ENCODE measurements at places on chromosomes 16 and 17.
A peak's percentile ranks its signal among the peaks of the same experiment; 100 is the strongest.

- DNase-seq: no peak
Measured at GRCh38 chr17:78803186-78803845, 21.2 kb upstream of the CYTH1 start.

DNA sequence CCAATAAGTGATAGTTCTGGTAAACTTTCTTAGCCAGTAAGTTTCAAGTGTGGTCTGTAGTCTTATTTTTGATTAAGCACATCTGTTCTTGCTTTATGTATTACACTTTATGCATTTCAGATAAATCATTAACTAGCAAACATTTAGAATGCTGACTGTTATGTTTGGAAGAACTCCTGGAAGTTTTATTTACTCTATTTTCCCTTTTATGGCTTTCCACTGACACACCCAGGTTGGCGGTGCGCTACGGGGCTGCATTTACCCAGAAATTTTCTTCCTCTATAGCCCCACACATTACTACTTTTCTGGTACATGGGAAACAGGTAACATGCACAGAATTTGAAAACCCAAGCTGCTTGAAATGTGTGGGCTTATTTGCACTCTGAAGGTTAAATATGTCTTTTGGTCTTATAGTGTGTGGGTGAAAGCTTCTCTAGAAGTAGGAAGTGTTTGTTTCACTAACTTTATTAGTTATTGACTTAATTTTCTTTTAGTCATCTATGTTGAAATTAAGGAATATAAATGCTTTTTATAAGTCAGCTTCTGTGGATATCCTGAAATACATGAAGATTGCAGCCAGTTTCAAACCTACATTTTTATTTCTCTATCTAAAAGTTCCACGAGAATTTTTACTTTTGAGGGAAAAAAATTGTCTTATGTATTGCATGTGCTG lies 203.7 kb downstream of the PHKB start:
- no peak for DNase-seq

DNA sequence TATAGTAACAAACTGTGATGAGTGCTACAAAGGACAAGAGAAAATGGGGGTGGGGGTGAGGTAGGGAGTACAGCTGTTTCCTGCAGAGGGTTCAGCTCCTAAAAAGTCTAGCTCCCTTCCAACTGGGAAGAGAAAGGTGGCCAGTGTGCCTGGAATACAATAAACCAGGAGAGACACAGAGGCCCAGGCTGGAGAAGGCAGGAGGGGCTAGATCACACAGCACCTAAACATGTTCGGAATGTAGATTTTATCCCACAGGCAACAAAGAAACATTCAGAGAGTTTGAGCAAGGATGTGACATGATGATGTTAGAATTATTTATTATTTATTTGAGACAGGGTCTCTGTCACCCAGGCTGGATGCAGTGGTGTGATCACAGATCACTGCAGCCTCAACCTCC lies 10.2 kb downstream of the TEX2 start:
- DNase-seq: no peak

DNA sequence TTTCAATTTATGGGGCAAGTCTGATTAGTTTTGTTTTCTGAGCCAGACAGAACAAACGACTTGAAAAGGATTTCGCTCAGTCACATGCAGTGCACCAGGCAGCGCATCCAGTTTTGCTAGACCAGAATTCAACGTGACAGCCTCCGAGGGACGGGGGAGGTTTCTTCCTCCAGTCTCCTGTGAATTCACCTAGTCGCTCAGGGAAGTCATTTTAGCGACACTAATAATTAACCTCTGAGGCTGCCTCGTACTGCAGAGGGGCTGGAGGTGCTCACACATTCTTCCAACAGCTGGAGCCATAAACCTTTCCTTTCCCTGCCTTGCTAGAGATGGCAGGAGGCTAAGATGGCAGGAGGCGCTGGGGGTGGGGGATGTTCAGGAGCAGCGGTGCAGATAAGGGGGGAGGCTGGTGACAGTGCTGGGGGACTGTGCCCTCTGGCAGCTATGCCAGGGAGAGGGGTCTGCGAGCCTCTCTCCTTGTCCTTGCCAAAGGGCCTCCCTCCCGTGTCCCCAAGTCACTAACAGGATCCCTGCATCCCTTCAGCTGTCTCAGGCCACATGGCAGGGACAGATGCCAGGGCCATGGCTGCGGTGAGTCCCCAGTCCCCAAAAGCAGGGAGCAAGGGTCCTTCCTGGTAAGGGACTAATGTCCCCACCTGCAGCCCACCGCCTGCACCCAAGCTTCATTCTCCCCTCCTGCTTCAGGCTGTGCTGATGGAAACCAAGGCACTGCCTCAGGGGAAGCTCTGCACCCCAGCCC lies 24.0 kb downstream of the MXRA7 start:
- no peak for DNase-seq

DNA sequence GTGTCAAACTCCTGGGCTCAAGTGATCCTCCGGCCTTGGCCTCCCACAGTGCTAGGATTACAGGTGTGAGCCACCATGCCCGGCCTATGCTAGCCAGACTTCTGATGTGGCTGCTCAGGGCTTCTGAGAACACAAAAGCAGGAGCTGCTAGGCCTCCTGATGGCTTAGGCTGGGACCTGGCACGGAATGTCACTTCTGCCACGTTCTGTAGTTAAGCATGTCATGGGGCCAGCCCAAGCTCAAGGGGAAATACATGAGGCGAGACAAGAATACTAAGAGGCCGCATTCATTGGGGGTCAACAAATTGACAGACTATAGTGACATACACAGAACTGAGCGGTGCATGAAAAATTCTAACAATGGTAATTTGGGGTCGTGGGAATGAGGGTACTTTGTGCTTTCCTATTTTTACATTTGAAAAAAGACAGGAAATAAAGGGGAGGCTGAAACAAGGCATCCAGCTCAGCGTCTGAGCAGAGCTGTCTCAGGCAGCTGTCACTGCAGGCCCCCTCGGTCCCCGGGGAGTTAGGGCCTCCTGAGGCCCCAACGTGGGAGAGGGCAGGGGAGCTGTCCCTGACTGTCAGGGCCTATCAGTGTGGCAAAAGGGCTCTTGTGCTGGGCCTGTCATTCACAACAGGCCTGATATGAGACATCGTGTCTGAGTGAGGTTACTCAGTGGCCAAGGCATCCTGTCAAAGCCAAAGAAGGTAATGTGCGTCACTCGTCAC lies 26.4 kb downstream of the CFAP20 start:
- DNase-seq: no peak

DNA sequence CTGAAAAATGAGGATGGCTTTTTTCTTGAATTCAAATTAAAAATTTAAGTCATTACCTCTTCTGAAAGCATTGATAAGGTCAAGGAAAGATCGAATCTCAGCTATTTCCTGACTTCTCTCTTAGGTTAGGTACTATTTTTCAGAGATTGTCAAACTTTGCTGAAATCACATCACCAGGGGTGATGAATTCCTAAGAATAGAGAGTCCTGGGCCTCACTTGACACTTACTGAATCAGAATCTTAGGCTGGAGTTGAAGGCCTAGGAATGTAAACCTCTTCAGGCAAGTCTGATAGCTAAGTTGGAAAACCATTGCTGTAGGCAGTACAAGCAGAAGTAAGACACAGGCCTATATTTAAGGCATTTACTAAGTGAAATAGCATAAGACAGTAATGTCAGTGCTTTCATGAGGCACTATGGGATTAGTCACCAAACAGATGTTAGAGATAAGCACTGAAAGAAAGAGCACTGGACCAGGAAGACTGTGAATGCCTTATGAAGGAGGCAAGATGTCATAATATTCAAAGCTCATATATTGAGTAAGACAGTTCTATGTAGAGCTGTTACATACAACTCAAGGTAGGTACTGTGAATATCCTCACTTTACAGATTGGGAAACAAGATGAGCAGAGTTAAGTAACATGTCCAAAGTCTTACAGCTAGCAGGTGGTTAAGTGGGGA lies 21.5 kb downstream of the DCAF7 start:
- no peak for DNase-seq

DNA sequence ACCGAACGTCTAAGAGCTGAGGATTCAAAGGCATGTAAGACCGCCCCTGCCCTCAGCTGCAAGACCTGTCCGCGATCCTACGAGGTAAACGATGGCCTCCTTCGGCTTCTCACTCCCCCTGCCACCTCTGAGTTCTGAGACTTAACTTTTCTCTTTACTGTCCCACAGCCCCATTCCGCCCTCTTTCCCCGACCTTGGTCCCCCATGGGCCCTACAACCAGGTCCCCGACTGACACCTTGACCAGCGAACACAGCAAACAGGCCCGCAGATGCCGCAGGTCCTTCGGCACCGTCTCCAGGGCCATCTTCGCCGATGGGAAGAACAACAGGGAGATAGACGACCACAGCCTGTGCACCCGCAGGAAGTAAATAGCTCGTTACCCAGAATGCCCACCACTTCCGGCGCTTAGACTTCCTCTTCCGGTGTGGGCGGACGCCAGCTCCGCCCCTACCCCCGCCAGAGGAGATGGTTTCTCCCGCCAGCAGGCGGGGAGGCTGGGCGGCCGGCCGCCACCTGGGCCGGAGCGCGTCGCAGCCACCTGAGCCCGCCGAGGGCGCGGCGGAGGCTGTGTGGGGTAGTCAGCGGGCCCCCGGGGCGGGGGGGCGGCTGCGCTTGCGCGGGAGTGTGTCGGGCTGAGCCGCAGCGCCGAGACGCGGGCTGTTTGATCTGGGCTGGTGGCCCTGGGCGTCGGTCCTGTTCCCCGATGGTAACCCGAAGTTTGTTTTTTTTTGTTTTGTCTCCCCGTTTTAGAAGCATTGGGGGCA lies at the start of gene SUPT4H1:
TSS of gene SUPT4H1 (minus strand) at position 371 of the 765 bp plus-strand sequence. CDS start at position 305, 66 bp downstream.
- peak; percentile 84 for DNase-seq

DNA sequence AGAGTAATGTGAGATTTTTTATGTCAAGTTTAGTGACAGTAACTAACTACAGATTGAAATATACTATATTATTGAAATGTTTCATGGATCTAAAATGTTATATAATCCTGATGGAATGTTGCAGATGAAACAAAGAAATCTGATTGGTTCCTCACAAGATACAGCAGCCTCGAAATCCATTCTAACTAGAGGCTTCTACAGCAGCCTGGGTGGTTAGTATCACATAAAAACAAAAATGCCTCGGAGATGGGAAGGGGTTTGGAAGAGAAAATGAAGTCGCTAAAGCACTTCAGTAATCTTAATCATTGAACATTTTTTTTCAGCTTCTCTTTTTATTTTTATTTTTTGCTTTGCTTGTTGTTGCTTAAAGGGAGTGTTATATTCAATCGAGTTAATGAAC lies 75.2 kb downstream of the TANC2 start:
- no peak for DNase-seq

DNA sequence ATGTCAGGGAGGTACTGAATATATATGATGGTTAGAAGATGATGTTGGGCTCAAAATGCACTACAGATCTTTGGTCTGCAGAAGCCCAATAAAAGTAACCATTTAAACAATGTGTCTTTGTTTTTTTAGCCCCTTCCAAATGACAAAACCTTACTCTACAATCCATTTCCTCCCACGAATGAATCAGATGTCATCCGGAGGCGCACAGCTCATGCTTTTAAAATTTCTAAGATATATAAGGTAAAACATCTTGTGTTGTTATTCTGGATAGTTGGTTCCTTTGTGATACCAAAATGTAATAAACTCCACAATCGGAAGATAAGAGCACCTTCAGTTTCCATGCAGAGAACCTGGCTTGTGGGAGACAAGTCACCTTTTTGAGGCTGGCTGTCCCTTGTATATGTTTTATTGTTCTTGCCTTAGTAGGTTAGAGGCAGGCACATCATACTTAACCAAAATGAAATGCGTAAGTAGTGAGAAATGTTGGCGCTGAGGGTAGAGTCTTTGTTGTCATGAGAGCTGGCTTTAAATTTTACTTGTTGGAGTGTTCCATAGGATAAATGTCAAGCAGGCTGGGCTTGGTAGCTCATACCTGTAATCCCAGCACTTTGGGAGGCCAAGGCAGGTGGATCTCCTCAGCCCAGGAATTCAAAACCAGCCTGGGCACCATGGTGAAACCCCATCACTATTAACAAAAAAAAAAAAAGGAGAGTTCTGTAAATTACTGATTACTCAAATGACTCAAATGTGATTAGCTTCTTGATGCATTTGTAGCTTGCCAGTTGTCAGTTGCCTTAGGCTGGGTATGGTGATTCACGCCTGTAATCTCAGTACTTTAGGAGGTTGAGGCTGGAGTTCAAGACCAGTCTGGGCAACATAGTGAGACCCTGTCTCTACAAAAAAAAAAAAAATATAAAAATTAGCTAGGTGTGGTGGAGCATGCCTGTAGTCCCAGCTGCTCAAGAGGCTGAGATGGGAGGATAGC lies 19.7 kb upstream of the SNTB2 start:
- DNase-seq: no peak

Data from T follicular helper cell (primary cell).